ENCODE measurements at places on chromosomes 4 and X.

DNA sequence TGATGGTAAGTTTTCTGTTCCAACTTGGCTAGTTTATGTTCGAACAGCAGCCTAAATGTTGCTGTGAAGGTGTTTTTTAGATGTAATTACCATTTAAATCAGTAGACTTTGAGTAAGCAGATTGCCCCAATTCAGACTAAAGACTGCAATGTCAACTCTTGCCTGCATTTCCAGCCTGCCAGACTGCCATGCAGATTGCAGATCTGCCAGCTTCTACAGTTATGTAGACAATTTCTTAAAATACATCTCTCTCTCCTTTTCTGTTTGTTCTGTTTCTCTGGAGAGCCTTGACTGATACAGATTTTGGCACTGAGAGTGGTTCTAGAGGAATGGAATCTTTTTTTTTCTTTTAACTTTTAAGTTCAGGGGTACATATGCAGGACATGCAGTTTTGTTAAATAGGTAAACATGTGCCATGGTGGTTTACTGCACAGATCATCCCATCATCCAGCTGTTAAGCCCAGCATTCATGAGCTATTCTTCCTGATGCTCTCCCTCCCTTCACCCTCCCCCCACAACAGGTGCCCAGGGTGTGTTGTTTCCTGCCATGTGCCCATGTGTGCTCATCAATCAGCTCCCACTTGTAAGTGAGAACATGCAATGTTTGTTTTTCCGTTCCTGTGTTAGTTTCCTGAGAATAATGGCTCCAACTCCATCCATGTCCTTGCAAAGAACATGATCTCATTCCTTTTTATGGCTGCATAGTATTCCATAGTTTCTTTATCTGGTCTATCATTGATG is 227.8 kb downstream of the CPE start:
- DNase-seq = no peak

DNA sequence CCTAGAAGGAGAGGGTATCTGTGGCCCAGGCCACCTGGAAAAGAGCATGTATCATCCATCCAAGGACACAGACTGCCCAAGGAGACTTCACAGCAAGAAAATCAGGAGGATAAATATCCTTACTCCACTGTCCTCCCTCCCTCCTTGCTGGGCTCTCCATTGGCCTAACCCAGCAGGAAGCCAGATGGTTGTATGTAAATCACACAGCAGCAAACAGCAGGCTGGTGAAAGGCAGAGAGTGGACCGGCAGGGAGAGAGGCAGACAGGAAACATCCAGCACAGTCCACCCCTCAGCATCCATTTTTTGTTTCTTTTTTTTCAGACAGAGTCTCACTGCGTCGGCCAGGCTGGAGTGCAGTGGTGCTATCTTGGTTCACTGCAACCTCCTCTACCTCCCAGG is 17.5 kb downstream of the TXK start:
- DNase-seq = no peak

- DNase-seq = no peak
These were observed 3.4 kb upstream of the PCDH7 start for GRCh38 chr4:30716681-30717207.

- DNase-seq = no peak
These were observed 183.9 kb upstream of the PCDH7 start for GRCh38 chr4:30536231-30536630.

DNA sequence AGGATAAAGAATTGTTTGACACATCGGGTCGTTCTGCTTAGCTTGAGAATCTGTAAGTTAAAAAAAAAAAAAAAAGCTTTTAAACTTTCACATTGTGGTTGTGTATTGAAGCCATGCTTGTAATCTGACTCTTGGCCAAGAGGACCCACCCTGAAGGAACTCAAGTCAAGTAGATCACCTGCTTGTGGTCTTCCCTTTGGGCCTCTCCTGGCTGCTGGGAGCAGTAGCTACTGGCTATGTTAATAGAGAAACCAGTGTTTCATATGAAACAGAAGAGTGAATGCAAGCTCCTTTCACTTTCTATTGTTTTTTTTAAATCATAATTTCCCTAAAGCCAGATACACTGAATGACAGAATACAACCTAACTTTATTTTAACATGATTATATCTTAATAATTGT is 402.4 kb upstream of the NDST4 start:
- no peak for DNase-seq

GRCh38 chr4:2936773-2937145 is 26.4 kb downstream of the NOP14 start:
- DNase-seq = peak; percentile 72

GRCh38 chr4:129254126-129254525 is 158.2 kb downstream of the C4orf33 start:
- DNase-seq = no peak

- DNase-seq = no peak
These were observed 27.1 kb downstream of the KCTD8 start for GRCh38 chr4:44421330-44422065.

- no peak for DNase-seq
These were observed 586.0 kb downstream of the ACTRT1 start for GRCh38 chrX:127466211-127466610.

DNA sequence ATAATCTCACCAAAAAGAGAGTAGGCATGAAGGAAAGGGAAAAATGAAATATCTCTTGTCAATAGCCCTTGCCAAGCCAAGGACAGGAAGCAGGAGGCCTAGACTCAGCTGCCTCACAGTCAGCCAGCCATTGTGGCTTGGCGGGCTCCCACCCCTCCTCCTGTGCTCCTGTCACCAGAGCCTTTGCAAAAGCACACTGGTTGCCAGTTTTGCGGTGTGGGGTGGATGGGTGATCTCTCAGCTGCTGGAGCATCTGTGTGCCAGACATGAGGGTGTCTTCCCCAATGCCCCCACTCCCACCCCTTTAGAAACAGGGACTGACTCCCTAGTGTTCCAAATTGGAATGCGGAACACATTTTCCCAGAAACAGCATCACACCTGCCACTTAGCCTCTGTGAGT is 26.1 kb downstream of the ARHGEF6 start:
- no peak for DNase-seq

- no peak for DNase-seq
These were observed 136.8 kb upstream of the RAPGEF2 start for GRCh38 chr4:158966091-158966490.

DNA sequence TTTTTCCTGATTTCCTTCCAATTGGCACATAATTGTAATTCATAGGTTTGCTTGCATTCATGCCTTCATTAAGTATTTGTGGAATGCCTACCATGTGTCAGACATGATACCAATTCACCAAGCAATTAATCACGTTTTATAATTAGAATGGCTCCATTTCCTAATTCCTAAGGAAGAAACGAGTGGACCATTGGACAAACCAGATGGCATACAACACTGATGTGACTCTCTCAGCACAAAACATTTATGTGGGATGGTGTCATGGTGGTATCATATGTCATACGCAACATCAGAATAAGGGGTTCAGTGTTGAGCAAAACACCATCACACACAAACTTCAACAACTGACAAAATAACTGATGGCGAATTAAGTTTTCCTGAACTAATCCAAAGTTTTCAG is 502.8 kb downstream of the DMD start:
- DNase-seq = no peak

DNA sequence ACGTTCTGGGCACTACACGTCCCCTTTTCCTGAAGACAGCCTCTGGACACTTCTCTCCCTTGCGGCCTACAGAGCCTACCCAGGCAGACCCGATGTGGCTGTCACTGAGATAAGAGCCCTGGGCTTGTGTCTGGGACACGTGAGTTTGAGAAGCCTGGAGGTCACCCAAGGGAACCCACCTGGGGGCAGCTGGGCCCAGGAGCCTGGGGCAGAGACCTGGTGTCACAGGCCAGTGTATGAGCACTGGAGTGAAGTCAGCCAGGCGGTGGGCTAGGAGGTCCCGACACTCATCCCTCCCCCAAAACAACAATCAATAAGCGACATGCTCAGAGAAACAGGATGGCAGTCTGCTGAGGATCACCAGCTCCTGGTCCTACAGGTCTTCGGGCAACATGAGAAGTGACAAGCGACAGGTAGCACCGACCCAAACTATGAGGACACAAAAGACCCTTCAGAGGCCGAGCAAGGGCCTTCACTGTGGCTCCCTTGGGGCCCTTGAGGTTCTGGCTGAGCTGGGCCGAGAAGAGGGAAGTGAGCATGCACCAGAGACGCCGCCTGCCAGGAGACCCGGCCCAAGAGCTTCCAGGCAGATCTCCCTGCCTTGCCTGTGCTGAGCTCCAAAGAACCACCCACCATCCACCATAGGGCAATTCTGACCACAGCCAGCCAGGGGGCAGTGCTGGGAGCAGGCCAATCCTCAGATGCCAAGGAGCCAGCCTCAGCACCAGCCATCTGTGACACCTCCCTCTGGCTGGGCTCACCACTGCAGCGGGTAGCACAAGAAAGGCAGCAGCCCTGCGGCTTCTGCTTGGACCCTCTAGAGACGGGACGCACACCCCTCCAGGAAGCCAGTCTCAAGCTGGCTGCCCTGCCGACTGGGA is 11.0 kb upstream of the DUSP9 start:
- no peak for DNase-seq

- peak; percentile 1 for DNase-seq
These were observed 200.5 kb downstream of the INPP4B start for GRCh38 chr4:142645475-142646108.

DNA sequence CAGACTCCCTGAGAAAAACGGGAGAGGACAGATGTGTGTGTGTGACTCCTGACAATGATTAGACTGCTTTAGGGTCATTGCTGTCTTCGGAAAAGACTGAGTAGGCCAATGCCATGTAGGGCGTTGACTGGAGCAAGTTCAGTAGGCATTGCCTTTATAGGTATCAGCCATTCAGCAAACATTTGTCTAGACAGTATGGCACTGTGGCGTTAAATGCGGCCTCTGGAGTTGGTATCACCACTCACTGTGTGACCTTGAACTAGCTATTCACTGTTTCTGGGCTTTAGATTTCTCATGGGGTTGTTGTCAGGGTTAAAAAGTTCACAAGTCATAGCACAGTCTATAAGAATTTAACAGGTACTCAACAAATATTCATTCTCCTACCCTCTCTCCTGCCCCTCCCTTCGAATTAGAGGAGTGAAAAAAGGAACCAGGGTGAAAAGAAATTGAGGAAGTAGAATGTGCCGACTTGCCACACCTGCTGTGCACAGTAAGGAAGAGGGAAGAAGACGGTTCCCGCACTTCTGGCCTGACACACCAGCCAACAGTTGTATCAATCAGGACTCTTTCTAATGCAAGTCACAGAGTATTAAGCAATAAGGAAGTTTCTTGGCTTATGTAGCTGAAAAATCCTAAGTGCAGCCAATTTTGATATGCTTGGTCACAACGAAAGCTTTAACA is 83.2 kb upstream of the PLAC8 start:
- no peak for DNase-seq

DNA sequence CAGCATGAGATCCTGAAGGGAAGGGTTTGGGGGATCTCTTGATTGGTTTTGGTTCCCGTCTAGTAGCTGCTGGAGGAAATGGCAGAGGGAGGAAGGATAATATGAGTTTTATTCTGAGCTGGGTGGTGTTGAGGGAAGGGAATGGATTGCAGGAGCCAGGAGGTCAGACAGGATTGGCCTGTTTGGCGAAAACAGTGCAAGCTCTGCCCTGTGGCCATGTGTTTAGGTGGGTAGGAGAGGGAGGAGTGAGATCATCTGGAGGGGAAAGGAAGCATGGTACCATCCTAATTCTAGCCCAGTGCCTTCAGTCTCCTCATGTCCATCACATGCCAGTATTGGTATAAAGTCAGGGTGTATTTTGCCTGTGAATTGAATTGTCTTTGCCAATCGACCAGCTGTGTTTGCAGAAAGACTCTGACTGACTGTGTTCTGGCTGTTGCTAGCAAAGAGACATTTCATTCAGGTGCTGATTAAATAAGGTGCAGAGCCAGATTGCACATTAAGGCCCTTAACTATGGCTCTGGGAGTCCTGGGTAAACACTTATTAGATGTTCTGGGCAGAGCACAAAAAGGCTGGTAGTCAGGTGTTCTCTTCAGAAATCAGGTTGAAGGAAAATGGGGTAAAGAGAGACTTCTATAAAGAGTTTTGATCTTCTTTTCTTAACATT is 10.0 kb downstream of the TMEM164 start:
- no peak for DNase-seq

DNA sequence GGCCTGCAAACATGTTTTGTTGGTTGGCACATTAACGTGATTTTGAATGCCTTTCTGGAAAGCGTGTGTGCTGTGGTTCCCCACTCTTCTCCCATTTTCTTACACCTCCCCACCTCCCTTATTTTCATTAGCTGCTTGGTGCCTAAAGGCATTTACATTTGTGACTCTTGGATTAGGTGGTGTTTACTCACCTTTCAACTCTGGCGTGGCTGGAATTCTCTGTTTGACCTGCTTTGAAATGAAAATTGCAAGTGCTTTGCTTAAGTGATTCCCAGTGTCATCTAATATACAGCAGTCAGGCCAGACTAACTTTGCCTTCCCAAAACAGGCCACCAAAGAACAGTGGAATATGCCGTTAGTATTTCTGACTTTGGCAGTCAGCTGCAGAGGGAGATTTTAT is 80.5 kb downstream of the NHSL2 start:
- DNase-seq = no peak

DNA sequence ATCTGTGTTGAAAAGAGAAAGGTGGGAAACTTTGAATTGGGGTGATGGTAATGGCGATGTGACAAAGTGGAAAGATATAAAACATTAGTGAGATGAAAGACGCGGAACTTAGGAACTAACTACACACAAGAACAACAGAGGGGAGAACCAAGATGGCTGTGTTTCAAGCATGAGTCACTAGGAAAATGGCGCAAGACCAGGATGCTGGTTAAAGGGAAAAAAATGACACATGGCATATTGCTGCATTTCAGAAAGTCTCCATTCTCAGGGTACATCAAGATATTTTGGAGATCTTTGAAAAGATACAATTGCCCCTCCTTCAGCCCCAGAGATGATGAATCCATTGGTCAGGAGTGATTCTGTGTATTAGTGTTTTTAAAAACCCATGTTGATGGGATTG is 164.4 kb downstream of the FBXO8 start:
- no peak for DNase-seq

DNA sequence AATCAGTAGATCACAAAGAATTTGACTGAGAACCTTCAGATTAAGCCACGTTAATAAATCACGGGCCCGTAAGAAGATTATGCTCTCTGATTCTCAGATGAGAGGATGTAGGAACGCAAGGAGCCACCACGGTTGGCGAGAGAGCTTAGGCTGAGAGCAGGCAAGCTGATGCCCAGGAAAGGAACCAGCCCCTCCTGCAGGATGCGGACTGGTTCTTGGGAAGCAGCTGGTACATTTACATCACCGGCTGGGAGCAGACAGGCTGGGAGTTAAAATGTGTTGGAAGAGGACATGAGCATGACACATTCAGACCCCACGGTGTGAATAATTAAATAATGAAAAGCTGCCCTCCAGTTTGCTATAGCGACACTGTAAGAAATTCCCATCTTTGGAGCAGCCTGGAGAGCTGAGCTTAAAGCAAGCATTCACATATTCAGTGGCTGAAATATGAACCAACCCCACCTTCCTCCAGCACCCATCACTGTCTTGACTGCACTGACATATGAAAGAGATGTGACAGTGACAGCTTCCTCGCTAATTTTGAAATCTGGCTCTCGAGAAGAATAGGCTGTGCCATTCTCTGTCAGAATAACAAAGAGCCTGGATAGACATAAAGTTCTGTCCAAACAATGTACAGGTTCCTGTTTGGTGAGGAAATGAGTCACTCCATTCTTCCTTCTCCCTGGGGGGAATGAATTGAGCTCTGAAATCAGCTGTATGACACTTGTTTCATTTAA is 33.1 kb downstream of the LNX1 start:
- DNase-seq = no peak

GRCh38 chr4:39713691-39714090 is 15.8 kb downstream of the UBE2K start:
- no peak for DNase-seq

Measured in CD4-positive, alpha-beta T cell treated with Interleukin-4 for 4 hours (primary cell).